ENCODE measurements at places on chromosomes 2 and 18. TPM values are rescaled to one million over a fixed set of nuclear protein-coding genes. Genes with fewer than 3 reads are reported as not detected.

PTPN2 gene
- 28.6 TPM for total RNA-seq

C1GALT1C1L gene
- not detected for total RNA-seq

ABCG5 gene
- not detected for total RNA-seq

DSG2 gene
- total RNA-seq, result 16.6 TPM

GRCh38 chr2:74551530-74551929 is 2.2 kb downstream of the LOXL3 start:
- DNase-seq, result no peak

DNA sequence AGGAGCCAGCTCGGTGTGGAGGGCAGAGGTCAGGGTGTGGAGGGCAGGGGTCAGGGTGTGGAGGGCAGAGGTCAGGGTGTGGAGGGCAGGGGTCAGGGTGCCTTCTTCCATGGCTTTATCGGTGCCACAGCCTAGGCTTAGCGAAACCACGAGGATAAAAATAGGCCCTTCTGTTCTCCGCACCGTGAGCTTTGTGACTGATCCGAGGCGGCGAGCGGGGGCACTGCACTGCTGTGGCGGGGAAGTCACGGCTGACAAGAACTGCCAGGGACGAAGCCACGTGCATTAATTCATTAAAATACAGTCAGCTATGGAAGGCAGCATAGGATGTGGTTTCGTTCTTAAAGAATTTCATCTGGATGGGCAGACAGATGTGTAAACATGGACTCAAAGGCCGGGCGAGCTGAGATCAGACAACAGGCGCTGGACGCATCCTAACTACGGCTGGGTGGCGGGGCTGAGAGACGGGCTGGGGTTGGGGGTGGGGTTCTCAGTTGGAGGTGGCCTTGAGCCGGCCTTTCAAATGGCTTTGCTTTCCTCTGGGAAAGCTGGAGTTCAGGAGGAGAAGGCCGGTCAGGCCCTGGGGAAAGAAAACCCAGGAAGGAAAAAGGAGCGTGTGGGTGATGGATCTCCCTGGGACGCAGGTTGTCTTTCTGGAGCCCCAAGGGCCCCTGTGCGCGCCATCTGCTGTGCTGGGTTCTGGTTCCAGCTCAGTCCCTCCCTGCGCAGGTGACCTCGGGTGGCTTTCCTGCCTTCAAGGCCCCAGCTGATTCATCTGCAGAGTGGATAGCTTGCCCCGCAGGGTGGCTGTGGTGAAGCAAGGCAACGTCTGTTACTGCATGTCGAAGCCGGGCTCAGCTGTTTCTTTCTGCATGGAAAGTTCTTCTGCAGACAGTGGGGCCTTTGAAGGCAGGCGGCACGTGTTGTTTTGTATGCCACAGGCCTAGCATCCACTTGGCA is 958 bp upstream of the ALLC start:
- DNase-seq, result no peak

GRCh38 chr2:96553176-96553956 is 16.8 kb downstream of the ARID5A start:
- DNase-seq, result no peak

DNA sequence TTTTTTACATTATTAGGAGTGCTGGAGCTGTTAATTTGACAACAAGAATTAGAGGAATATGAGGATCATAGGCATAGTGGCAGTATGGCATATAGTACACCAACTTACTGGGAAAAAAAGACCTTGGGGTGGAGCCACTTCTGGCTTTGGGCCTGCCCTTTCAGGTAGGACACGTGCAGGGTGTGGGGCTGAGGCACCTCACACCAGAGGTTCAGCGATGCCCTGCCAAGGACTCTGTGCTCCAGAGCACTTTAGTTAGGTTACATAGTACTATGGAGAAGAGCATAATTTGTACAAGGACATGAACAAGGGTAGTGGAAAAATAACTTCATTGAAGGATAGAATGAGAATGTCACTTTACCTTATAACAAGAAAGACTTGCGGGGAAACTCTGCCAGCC is 77.1 kb upstream of the CD302 start:
- DNase-seq, result no peak

DNA sequence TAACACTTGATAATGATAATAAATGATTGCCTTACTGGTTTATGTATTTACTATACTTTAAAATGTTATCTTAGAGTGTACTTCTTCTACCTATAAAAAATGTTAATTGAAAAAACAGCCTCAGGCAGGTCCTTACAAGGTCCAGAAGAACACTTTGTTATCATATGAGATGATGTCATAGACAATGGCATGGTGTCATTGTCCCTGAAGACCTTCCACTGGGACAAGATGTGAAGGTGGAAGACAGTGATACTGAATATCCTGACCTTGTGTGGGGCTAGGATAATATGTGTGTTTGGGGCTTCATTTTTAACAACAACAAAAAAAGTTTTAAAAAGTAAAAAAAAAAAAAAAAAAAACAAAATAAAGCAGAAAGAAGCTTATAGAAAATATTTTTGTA is 342.2 kb upstream of the KYNU start:
- no peak for DNase-seq

- no peak for DNase-seq
Observed at GRCh38 chr2:183028108-183028507, 10.1 kb downstream of the NCKAP1 start.

GRCh38 chr2:25176541-25177181 is 8.3 kb upstream of the POMC start:
- DNase-seq, result no peak

Data from osteocyte (in vitro differentiated cells).